NCI-H510A treated with DMSO at 0.1 percent for 48 hours (cell line): ENCODE measurements at places on chromosomes 3 and 15.

DNA sequence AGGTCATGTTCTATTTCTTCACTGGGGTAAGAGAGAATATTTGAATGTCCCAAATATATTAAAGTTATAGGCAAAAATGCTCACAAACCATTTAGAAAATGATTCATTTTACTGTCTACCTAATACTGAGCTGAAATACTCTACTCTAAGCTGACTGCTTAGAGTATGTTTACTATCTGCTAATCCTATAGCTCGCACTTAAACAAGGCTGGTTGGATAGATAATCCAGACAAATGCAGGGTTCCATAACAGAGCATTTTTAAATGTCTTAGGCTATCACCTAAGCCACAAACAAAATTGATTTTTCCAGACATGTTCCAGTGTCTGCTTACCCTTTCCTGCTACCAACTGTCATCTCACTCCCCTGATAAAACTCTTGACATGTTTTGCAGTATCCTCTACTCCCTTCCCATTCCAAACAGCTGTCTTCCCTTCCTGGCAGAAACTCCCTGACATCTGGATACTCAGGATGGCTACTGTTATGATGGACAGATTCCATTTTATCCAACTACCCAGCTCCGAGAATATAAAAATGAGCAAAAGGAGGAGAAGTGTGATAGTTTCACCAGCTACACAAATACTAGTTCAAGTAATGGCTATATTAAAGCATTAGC, 1034.7 kb downstream of the FHIT start:
- DNase-seq: no peak

DNA sequence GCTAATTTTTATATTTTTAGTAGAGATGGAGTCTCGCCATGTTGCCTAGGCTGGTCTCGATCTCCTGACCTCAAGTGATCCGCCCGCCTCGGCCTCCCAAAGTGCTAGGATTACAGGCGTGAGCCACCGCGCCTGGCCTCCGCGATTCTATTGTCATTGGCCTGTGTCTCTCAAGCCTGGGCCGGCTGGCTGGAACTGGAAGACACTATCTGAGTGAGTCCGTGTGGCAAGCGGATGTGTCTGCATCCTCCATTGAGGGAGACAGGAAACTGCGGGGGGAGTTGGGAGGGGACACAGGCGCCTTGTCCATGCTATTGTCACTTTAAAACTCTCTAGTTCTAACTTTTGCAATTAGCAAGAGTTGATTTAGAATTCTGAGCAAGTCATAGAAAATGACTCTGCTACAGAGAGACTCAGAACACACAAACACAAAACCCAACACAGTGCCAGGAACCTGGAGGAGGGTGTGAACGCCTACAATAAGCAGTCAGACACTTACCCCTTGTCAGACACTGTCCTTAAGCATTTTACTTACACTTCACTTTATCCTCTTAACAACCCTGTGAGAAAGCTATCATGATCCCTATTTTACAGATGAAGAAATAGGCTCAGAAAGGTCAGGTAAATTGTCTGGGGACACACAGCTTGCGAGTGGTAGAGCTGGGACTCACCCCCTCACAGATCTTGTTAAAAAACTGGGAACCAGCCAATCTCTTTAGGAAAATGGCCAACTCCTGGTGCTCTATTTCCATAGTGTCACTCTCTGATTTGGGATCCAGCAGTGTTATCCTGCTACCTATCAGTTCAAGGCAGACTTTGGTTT, 38.7 kb downstream of the ANP32A start:
- no peak for DNase-seq

GRCh38 chr3:120182613-120183511, 88.6 kb upstream of the GSK3B start:
- no peak for DNase-seq

GRCh38 chr3:14562121-14562890, 22.2 kb upstream of the GRIP2 start:
- no peak for DNase-seq

DNA sequence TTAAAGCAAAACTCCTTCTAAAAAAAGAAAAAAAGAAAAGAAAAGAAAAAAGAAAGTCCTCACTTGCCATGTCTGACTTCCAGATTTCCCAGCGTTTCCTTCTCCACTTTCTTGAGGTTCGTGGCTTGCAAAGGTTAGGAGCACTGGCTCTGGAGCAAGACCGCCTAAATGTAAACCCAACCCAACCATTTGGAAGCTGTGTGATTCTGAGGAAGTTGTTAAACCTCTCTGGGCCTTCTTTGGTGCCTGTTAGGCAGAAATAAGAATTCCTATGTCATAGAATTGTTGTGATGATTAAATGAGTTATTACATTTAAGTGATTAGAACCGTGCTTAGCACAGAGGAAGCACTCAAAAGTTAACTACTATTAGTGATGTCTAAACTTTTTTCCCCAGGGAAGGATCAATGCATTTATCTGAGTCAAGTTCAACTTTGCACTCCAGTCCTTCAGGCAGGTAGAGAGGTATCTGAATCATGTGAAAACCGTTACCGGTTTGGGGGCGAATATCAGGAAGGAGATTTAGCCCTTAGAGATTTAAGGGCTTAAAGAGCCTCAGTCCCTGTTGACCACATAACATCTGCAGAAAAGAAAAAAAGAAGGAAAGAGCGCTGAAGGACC, 78.3 kb upstream of the HES1 start:
- DNase-seq: no peak

DNA sequence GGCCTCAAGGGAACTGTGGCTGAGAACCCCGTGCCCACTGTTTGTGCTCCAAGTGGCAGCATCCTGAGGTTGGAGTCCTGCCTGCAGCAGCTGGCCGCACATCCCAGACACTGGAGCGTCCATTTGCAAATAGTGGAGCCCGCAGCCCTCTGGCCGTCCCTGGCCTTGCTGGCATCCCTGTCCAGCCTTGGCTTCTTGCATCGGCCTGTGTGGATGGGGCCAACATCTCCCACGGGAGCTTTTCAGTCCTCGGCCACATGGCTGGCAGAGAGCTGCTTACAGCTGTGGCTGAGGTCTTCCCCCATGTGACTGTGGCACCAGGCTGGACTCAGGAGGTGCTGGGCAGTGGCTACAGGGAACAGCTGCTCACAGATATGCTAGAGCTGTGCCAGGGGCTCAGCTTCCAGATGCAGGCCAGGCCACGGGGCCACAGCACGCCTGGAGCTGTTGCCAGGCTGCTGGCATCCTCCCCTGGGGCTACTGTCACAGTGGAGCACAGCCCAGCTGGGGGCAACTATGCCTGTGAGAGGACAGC, 71.2 kb downstream of the FAM43A start:
- DNase-seq: no peak

DNA sequence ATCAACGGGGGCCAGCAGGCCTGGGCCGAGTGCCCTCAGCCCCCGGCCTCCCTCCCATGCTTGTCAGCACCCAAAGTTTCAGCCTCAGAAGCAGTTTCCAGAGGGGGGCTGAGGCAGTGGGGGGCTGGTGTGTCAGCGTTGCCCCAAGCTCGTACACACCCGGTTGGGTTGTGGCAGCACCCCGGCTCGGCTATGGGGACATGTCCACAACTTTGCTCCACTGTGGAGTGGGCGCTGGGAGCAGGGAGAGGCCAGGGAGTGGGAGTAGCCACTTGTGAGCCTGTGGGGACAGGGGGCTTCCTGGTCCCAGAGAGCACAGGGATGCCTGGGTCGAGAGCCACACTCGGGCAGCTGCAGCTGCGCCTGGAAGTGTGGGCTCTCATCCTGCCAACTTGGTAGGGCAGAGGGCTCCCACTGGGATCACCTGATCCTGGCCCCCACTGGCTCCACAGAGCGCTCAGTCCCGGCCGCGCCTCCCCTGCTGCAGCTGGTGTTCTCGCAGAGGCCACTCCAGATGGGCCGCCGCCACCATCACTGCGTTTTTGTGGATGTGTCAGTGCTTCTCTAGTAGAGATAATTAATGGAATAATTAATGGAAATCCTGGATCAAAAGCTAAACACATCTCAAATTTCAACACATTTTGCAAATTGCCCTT, 75.1 kb downstream of the NR1D2 start:
- DNase-seq: no peak

DNA sequence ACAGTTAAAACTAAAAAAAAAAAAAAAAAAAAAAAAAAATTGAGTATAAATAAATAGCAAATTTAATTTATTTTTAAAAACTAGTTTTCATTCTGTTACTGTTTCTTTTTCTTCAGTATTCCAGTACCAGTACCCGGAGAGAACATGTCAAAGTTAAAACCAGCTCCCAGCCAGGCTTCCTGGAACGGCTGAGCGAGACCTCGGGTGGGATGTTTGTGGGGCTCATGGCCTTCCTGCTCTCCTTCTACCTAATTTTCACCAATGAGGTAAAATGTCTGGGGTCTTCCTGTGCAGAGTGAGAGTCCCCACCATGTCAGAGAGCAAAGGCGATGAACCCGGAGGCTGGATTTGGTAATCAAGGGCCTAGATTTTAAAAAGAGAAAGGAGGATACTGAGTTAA, 4.4 kb downstream of the TMEM43 start:
- no peak for DNase-seq

GRCh38 chr3:114496021-114496434, 202.2 kb downstream of the TIGIT start:
- no peak for DNase-seq

GRCh38 chr15:31327669-31328427, 1.2 kb downstream of the KLF13 start:
- DNase-seq: peak; percentile 24

- DNase-seq: no peak
These were observed 22.5 kb upstream of the TSC22D2 start for GRCh38 chr3:150385296-150386242.

DNA sequence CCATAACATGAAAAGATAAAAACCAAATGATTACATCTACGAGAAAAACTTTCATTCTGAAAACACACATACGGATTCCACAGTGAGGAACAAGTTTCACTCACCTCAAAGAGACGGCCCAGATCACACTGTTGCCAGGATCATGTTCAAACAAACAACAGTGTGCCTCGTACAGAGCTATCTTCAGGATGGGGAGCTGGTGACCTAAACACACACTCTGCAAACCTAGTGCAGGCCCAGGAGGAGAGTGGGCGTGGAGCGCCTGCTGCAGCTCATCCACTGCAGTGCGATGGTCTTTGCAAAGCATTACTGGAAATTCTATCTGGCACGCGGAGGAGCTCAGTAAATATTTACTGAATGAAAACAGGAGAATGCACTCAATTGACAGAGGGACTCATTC, 38.5 kb downstream of the TAMM41 start:
- DNase-seq: peak; percentile 11

GRCh38 chr3:123444023-123444422, 4.9 kb downstream of the ADCY5 start:
- no peak for DNase-seq

DNA sequence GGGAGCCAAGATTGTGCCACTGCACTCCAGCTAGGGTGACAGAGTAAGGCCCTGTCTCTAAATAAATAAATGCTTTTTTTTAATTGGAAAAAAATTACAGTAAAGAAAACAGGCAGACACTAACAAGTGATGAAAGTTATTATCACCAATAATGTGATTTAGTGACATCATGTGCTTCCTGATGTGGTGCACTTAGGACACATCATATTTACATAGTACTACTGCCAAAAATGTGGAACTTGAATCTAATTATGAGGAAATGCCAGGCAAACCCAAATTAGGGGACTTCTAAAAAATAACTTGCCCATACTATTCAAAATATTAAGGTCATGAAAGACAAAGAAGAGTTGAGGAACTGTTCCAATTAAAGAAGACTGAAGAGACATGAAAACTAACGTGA, 30.8 kb downstream of the MAP4 start:
- no peak for DNase-seq

DNA sequence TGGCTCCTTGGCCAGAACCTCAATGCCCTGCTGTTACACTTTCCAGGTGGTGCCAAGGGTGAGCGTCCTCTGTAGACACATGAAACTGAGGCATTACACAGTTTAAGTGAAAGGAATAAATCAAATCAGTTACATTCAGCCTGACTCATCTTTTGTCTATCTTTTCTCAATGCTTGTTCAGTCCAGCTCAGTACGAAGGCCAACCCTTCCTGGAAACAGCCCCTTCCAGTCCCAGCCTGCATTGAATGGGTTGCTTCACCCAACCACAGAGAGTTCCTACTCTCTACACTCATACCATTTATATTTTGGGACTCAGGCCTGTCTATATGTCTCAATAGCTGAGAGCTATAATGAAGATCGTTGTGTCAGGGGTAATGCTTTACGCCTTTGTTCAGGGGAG, 363.6 kb downstream of the RORA start:
- no peak for DNase-seq

DNA sequence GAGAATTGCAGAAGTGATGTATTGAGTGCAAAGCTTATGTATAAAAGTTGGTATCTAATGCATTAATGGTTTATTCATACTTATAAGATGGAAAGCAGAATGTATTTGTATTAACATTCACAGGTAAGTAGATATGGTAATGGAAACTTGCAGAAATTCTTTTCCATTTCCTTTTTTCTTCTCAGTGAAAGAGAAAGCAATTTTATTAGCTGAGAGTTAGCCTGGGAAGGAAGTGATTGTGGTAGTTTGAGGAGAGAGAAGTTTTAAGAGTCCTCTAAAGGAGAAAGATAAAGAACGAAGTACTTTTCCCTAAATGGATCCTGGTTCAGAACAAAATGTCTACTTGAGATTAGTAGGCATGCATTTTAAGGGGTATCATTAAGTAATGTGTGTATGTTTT, 60.1 kb upstream of the OSTN start:
- DNase-seq: no peak

DNA sequence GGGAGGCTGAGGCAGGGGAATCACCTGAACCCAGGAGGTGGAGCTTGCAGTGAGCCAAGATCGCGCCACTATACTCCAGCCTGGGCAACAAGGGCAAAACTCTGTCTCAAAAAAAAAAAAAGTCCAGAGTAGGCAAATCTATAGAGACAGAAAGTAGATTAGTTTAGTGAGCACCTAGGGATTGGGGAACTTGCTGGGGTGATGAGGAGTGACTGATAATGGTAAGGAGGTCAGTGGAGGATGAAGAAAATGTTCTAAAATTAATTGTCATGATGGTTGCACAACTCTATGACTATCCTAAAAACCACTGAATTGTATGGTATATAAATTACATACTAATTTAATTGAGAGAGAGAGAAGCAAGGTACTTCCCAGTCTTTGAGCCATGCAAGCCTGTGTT, 27.8 kb upstream of the LYZL4 start:
- no peak for DNase-seq

GRCh38 chr3:36894914-36895313, 49.9 kb downstream of the TRANK1 start:
- DNase-seq: no peak

DNA sequence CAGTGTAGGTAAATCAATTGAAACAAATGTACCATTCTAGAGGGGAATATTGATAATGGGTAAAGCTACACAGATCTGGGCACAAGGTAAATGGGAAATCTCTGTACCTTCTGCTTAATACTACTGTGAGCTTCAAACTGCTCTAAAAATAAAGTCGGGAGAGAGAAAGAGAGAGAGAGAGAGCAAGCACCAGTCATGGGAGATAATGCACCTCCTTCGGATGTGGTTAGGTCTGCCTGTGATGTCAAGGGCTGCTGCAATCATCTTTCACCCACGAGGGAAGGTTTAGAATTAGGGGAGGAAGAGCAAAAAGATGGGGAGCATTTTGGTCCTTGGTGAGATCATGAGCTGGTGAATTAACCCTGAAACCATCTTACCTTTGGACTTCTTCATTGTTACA, 219.1 kb downstream of the ZNF385D start:
- no peak for DNase-seq
